ENCODE measurements at places on chromosomes 2 and 18.

- DNase-seq = no peak
Measured at GRCh38 chr2:187263675-187264560, 184.1 kb downstream of the CALCRL start.

- DNase-seq = no peak
Measured at GRCh38 chr2:112305132-112305531, 29.7 kb downstream of the ZC3H6 start.

- no peak for DNase-seq
Measured at GRCh38 chr2:239467281-239467955, 66.6 kb upstream of the HDAC4 start.

GRCh38 chr2:18482666-18483065 lies 77.8 kb downstream of the RDH14 start:
- DNase-seq = no peak

GRCh38 chr2:118130385-118130784 lies 42.1 kb downstream of the INSIG2 start:
- no peak for DNase-seq

DNA sequence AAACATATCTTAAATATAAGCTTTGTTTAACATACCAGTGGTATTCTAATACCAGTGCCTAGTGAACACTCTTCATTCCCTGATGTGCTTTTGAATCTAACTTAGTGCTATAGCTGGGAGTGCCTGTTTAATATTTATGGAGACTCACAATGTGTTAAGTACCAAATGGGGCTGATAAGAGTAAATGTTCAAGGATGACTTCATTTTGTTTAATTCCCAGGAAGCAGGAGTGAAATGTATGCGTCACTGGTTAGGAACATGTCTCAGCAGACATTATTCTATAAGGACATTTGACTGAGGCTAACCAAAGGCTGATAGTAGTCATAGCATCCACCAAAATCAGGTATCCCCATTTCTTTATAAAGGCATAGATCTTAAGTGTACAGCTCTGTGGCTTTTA lies 31.7 kb upstream of the LINC00305 start:
- DNase-seq = no peak
